ENCODE measurements at places on chromosomes 16 and 17.
A peak's percentile ranks its signal among the peaks of the same experiment; 100 is the strongest.

DNA sequence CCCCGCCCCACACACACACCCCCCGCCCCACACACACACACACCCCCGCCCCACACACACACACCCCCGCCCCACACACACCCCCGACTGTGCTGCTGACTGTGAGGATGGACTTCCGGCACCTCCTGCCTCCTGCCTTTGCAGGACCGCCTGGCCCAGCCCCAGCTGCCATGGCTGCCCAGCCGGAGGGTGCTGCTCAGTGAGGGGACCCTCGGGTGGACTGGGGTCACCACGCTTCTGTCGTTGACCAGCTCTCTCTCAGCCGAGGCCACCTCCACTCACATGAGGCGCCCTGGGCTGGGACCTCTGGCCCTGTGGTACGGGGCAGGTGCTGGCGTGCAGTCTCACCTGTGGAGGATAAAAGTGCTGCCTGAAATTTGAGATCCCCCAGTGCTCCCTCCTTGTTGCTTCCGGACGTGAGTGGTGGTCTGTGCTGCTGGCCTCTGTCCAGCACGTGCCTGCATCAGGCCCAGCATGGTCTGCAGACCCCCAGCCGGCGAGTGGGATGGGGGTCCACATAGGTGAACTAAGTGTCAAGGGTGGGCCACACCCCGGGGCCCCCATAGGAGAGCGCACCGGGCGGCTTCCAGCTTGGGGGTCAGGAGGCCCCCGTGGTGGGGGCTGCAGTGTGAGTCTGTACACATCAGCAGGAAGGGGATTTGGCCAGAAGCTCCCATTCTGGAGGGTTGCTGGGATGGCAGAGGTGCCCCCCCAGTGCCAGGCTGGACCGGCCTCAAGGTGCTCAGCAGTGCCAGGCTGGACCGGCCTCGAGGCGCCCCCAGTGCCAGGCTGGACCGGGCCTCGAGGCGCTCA is 11.2 kb downstream of the METRNL start:
- no peak overlapping the region for H3K27ac ChIP-seq
- no peaks in the 10 kb centered on the region for H3K27me3 ChIP-seq
- H3K36me3 ChIP-seq = peaks cover 44% of the 10 kb centered on the region
- peaks cover 9% of the 10 kb centered on the region for H3K4me1 ChIP-seq
- H3K4me3 ChIP-seq = no peak overlapping the region
- no peak for DNase-seq

- no peak overlapping the region for H3K27ac ChIP-seq
- no peaks in the 10 kb centered on the region for H3K36me3 ChIP-seq
- peaks cover 73% of the 10 kb centered on the region for H3K27me3 ChIP-seq
Observed at GRCh38 chr17:38585056-38585917, 20.5 kb downstream of the SRCIN1 start.

DNA sequence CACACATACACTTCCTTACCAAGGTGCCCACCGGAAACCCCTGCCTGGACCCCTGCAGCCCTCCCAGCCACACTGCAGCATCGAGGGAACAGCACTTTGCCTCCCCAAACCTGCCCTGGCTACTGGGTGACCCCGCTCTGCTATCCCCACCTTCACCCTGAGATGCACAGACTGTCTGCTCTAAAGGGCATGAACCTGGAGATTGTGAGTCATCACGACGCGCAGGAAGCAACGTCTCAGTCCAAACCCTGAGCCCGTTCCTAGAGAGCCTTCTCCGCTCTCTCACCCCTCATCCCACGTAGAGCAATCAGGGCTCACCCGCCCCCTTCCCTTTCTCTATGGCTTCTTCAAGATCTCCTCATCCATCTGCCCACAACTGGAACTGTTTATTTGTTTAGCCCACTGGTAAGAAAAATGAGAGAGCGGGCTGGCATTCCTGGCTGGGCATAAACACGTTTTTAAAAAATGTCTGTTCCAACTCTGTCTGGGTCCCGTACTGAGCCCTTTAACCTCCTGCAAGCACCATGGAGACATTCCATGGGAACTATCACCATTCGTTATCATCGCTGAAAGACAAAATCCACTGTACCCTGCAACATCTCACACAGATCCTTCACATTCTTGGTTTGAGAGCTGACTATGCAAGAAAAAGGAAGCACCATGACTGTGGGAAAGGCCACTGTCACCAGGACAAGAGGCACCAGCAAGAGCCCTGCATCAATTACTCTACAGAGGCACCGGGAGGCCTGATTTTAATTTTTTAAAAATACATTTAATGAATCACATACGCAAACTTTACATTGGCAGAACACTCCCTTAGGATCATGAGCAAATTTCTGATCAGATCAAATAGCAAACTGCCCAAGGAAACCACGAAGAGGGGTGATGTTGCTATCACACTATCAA is 28.2 kb downstream of the ZFHX3 start:
- no peaks in the 10 kb centered on the region for H3K27me3 ChIP-seq
- H3K36me3 ChIP-seq = no peaks in the 10 kb centered on the region
- no peak for DNase-seq
- no peak overlapping the region for H3K4me3 ChIP-seq
- no peaks in the 10 kb centered on the region for H3K4me1 ChIP-seq
- H3K27ac ChIP-seq = no peak overlapping the region

DNA sequence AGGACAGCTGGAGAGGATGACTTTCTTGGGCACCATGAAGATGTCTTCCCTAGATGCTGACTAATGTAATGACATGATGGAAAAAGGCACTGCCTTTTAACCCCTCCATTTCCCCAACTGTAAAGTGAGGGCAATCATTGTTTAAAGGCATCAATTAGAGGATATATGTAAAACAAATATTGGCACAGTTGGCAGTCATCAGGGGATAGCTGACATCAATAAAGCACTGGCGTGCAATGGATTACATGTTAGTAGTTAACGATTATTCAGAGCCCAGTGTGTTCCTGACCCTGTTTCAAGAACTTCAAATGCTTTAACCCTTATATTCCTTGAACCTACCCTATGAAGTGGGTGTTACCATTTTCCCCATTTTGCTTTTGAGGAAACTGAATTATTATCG is 100.7 kb downstream of the TMEM114 start:
- no peaks in the 10 kb centered on the region for H3K36me3 ChIP-seq
- no peaks in the 10 kb centered on the region for H3K27me3 ChIP-seq
- no peak overlapping the region for H3K27ac ChIP-seq
- no peaks in the 10 kb centered on the region for H3K4me1 ChIP-seq
- no peak overlapping the region for H3K4me3 ChIP-seq
- no peak for DNase-seq

- no peak overlapping the region for H3K4me3 ChIP-seq
- no peak for DNase-seq
- H3K27me3 ChIP-seq = no peaks in the 10 kb centered on the region
- H3K36me3 ChIP-seq = no peaks in the 10 kb centered on the region
Observed at GRCh38 chr17:5203908-5204294, 12.2 kb upstream of the ZNF594 start.

GRCh38 chr17:21302711-21303425 is 18.4 kb downstream of the MAP2K3 start:
- H3K27ac ChIP-seq = no peak overlapping the region
- DNase-seq = no peak
- no peaks in the 10 kb centered on the region for H3K4me1 ChIP-seq
- H3K36me3 ChIP-seq = peaks cover 73% of the 10 kb centered on the region

GRCh38 chr16:86578061-86578599 is at the start of gene FOXL1:
Gene FOXL1, plus strand, starts transcription at chr16:86578549. Its CDS starts 175 bp downstream, at chr16:86578724.
- H3K4me1 ChIP-seq = peaks cover 10% of the 10 kb centered on the region
- no peak for DNase-seq
- H3K27ac ChIP-seq = no peak within 1 kb of the TSS
- H3K4me3 ChIP-seq = peak within 1 kb of the TSS; percentile 33
- peaks cover 71% of the 10 kb centered on the region for H3K27me3 ChIP-seq

DNA sequence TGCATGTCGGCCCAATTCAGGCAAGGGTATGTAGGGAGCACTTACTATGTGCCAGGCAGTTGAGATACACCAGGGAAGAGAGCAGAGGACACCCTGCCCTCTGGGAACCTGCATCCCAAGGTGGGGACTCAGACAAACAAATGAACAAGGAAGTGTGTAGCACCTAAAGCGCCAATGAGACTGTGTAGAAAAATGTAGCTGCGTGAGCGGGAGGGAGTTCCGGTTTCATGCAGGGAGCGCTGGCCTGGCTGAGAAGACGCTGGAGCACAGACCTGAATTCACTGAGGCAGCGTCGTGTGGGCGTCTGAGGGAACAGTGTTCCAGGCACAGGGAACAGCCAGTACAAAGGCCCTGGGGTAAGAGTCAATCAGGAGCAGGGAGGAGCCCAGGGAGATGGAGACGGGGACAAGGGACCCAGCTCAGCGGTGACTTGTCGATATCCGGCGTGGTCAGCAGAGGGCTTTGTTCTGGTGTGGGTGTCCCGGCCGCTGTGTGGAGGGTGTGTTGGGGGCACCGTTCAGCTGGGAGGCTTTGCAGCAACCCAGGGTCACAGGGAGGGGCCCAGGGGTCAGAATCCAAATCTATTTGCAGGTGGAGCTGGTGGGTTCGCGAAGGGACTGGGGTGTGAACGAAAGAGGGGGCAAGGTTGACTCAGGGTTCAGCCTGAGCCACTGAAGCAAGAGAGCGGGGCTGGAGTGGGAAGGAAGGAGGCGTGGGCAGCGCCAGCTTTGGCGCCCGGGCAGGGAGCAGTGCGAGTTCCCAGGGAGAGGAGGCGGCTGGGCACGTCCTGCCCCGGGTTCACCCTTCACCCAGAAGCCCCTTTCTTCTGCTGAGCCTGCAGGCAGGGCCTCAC is 17.8 kb upstream of the OSGIN1 start:
- H3K4me1 ChIP-seq = peaks cover 6% of the 10 kb centered on the region
- no peak overlapping the region for H3K4me3 ChIP-seq
- H3K27me3 ChIP-seq = no peaks in the 10 kb centered on the region
- H3K27ac ChIP-seq = no peak overlapping the region
- no peak for DNase-seq

- peaks cover 7% of the 10 kb centered on the region for H3K4me1 ChIP-seq
- no peak for DNase-seq
- H3K36me3 ChIP-seq = no peaks in the 10 kb centered on the region
- H3K27me3 ChIP-seq = peaks cover 8% of the 10 kb centered on the region
- H3K27ac ChIP-seq = no peak overlapping the region
Observed at GRCh38 chr17:45130681-45131615, 1.4 kb downstream of the PLCD3 start.

DNA sequence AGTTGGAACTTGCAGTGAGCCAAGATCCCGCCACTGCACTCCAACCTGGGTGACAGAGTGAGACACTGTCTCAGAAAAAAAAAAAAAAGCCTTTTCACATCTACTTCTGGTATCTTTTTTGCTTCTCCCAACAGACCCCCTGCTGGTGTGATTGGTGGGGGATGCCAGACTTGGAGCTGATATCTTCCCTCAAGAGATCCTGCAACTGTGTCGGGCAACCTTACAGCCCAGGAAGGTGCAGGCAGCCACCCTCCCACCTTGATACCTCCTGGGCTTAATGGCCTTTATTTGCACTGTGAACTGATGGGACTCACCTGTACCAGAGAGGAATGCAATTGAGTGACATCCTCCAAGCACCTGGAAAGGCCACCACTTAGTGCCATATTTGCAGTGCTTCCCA is 142.3 kb downstream of the RGS9 start:
- no peak overlapping the region for H3K27ac ChIP-seq
- H3K4me3 ChIP-seq = no peak overlapping the region
- H3K4me1 ChIP-seq = peaks cover 15% of the 10 kb centered on the region
- no peaks in the 10 kb centered on the region for H3K36me3 ChIP-seq

- H3K4me1 ChIP-seq = peaks cover 10% of the 10 kb centered on the region
- H3K27ac ChIP-seq = no peak overlapping the region
- peaks cover 46% of the 10 kb centered on the region for H3K27me3 ChIP-seq
- no peaks in the 10 kb centered on the region for H3K36me3 ChIP-seq
Observed at GRCh38 chr17:58232707-58233156, 5.7 kb upstream of the LPO start.

DNA sequence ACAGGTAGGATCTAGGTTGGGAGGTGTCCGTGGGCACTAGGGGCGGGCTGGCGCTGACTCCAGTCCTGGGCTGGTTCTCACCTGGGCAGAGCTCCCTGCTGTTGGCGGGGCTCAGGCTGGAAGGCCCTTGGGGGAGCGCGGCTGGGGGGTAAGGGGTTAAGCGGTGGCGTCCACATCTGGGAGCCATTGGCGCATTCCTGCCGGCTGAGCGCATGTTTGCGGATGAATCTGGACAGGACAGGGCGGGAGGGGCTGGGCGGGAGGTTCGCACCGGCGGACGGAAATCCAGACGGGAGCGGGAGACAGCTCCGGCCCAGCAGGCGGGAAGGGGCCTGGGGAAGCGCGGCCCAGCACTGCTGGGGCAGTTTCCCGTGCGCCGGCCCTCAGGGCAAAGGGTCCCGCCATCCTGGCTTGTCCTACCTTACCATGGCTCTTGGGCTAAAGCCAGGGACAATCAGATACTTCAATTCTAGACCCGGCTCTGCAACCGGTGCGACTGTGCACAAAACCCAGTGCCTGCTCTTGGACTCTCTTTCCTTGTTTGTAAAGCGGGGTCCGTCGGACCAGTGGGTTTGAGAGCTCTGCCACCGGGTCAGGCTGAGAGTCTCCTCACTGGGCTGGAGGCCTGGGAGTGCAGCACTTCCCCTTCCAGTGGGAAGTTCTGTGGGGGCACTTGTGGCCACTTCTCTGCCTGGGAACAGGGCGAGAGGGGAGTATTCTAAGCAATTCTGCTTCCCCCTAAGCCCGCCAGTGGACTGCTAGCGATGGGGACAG is 7.8 kb downstream of the RARA start:
- H3K36me3 ChIP-seq = no peaks in the 10 kb centered on the region
- H3K4me1 ChIP-seq = peaks cover 57% of the 10 kb centered on the region
- H3K27me3 ChIP-seq = no peaks in the 10 kb centered on the region
- DNase-seq = no peak
- peak overlapping the region; percentile 5 for H3K27ac ChIP-seq

- H3K4me3 ChIP-seq = no peak overlapping the region
- no peak overlapping the region for H3K27ac ChIP-seq
- no peaks in the 10 kb centered on the region for H3K4me1 ChIP-seq
Observed at GRCh38 chr17:10276436-10276835, 78.0 kb upstream of the GAS7 start.

DNA sequence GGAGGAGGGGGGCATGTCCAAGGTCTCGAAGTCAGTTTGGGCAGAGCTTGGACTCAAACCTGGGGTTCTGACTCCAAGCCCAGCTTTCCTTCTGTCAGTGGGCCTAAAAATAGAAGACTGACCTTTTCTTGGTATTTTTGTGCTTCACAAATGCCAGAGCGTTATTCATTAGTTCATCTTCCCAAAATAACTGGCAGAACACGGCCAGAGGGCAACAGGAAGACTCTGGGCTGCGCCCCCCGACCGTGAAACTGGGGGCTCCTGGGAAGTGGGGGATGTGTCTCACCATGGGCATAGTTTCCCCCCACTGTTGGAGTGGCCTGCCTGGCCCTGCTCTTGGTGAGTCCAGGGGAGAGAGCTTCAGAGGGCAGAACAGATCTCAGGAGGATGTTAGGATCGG is 94.0 kb downstream of the SOCS1 start:
- no peaks in the 10 kb centered on the region for H3K27me3 ChIP-seq
- H3K4me3 ChIP-seq = no peak overlapping the region
- H3K4me1 ChIP-seq = peaks cover 65% of the 10 kb centered on the region
